ENCODE measurements at places on chromosomes 2 and 18.

- no peak for DNase-seq
Measured at GRCh38 chr18:77103991-77104531, 28.5 kb downstream of the MBP start.

DNA sequence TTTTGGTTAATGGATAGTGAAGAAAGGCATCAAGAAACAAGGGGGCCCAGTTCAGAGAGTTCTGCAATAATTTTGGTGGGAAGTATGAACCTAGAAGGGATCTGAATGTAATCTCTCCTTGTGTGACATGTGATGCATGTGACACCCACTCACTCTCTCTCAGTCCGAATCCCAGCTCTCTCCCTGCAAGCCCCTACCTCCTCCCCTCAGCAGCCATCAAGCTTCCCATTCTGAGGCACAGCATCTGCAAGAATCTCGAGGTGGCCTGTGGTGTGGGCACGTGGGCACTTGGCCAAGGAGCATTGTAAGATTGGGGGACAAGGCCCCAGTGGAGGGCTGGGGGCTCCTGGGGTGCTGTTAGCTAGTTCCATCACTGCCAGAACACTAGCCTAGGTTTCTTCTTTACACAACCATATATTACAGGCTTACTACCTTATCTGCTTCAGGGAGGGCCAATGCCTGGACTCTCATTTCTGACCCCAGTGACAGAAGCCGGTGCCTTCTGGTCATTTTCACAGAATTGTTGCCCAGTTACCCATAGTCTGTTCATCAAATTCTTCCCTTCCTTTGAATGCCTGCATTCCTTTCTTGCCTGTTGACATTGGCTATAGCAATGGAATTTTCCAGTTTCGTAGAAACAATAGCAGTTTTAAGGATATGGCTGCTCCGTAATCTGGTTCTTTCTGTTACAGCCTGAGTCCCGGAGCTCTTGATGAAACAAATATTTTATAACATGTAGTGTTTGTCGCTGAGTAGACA is 13.3 kb upstream of the LCLAT1 start:
- DNase-seq = no peak

- no peak for DNase-seq
Measured at GRCh38 chr18:47490882-47491281, 239.4 kb upstream of the SKOR2 start.

DNA sequence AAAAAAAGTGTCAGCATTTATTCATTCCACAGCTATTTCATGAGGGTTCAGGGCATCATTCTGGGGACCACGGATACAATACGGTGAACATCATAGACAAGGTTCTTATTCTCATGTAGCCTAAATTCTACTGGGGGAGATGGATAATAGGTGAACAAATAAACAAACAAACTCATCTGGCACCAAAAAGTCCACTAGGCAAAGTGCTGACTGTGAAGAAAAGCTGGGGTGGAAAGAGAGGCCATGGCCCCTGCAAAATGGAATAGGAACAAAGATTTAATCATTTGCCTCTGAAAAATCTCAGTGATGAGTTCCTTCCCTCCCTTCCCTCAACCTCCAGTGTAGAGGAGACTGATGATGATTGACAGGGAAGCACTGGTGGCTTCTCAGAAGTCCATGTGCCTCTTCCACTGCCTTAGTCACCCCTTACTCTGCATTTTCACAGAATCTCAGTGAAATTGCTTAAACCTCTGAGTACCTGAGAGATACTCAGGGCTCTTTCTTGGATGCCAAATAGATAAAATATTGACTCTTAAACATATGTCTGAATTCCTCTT is 69.3 kb upstream of the IL1R1 start:
- no peak for DNase-seq

GRCh38 chr2:192002418-192002817 is 155.5 kb upstream of the CAVIN2 start:
- DNase-seq = no peak

GRCh38 chr18:41226186-41226585 is 728.8 kb upstream of the PIK3C3 start:
- DNase-seq = no peak

GRCh38 chr2:48347712-48348111 is 182.2 kb upstream of the STON1 start:
- DNase-seq = no peak

DNA sequence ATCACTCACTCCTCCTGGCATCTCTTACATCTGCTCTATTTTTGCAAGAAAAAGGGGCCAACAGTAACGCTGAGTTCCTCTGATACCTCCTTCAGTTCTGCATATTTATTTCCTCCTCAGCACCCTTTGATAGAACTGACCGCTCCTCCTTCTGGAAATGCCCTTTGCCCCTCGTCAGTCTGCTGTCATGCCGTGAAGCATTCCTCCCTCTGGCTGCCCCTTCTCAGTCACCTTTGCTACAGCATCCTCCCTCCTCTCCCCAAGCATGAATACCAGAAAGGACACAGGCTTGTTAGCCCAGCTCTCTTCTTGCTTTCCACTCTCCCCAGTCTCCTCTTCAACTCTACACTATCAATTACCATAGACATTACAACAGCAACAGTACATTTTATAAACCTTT is 135.4 kb downstream of the NBAS start:
- no peak for DNase-seq

GRCh38 chr2:109486711-109487535 is 126.8 kb downstream of the SEPTIN10 start:
- DNase-seq = peak; percentile 88

DNA sequence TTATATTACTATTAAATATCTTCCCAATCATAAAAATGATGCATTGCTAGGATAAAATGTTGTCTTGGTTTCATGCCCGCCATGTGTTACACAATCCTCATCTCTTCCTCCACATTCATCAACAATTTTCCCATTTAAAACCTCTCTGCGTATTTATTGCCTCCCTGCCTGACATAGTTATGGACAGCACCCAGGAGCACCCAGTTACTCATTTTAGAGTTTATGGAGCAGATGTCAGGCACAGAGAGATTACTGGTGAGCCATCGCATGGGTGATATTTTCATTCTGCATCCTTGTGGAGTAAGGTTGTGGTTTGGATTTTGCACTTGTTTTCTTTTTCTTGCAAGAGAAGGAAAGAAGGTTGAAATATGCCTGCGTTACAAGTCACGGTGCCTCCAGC is 116.7 kb upstream of the NPAS2 start:
- DNase-seq = no peak

GRCh38 chr2:1824202-1824905 is 80.0 kb upstream of the PXDN start:
- DNase-seq = peak; percentile 45

DNA sequence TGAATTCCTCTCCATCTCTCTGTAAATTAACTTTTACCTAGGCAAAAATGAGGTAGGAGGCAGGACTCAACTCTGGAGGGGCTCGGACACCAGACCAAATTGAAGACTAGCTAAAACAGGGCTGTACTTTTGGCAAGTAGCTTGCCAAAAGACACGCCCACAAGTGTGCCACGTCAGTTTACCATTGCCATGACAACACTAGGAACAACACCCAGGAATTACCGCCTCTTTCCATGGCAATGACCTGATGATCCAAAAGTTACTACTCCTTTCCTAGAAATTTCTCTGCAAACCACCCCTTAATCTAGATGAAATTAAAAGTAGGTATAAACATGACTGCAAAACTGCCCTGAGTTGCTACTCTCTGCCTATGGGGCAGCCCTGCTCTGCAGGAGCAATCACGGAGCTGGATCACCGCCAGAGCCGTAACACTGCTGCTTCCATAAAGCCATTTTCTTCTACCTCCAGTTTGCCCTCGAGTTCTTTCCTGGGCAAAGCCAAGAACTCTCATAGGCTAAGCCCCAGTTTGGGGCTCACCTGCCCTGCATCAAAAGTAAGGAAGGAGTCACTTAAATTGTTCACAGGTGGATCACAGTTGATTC is 66.0 kb upstream of the FAM136A start:
- DNase-seq = no peak

DNA sequence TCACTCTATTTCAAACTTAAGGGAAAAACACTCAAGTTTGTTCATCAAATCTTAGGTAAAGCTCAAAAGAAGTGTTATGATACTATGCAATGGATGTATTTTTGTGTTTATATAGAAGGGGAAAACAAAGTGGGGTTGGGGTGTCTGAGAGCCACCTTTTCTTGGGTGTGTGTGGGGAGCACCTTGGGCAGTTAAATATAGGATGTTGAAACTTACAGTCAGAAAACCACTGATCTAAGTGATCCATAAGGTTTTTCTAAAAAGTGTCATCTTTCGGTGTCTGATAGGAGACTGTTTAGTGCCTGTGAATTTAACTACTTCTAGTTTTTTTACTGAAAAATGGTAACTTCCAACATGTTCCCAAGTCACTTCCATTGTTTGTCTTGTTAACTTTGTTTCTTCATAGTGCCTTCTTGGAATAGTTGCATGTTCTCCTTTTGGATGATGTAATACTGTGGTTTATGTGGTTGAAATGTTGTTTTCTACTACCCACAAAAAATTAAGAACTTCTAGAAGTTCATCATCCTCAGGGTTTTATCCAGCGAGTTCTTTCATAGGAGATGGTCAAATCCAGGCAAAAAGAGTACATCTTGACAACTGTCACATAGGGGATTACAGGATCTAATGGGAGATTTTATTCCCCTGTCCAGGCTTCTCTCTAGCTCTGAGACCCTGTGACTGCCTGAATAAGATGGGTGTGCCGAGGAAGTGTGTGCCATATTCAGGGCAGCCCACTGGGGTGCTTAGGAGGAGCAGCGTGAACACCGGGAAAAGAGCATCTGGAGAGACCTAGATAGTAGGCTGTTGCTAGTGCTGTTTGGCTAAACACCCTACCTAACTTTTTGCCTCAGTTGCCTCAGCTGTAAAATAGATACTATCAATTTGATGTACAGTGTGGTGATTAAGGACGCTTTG is 46.2 kb downstream of the CAB39 start:
- peak; percentile 38 for DNase-seq

DNA sequence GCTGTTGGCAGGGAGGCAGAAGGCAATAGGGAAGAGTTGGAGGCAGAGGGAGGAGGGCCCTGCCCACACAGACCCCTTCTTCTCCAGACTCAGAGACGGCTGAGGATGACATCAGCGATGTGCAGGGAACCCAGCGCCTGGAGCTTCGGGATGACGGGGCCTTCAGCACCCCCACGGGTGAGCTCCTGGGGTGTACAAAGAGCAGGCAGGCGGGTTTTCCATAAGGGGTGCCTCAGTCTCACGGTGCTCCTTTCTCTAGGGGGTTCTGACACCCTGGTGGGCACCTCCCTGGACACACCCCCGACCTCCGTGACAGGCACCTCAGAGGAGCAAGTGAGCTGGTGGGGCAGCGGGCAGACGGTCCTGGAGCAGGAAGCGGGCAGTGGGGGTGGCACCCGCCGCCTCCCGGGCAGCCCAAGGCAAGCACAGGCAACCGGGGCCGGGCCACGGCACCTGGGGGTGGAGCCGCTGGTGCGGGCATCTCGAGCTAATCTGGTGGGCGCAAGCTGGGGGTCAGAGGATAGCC is 10.0 kb downstream of the SPEG start:
- DNase-seq = no peak

- no peak for DNase-seq
Measured at GRCh38 chr2:1477196-1478040, 64.2 kb downstream of the TPO start.

- DNase-seq = no peak
Measured at GRCh38 chr2:107588181-107588580, 238.5 kb upstream of the RGPD4 start.

- no peak for DNase-seq
Measured at GRCh38 chr2:109377976-109378375, 235.8 kb downstream of the SEPTIN10 start.

GRCh38 chr2:118473846-118474540 is 373.5 kb downstream of the EN1 start:
- DNase-seq = no peak

- DNase-seq = no peak
Measured at GRCh38 chr2:67131257-67131609, 265.9 kb upstream of the ETAA1 start.

- DNase-seq = peak; percentile 41
Measured at GRCh38 chr2:169363560-169364150, 1.3 kb upstream of the LRP2 start.

- no peak for DNase-seq
Measured at GRCh38 chr18:38047820-38048219, 482.2 kb upstream of the CELF4 start.

GRCh38 chr2:175698061-175698460 is 304.0 kb downstream of the LNPK start:
- no peak for DNase-seq

GRCh38 chr2:237603718-237604362 is 13.3 kb upstream of the RAB17 start:
- DNase-seq = no peak

- DNase-seq = no peak
Measured at GRCh38 chr2:127365211-127365643, 22.5 kb downstream of the MAP3K2 start.

DNA sequence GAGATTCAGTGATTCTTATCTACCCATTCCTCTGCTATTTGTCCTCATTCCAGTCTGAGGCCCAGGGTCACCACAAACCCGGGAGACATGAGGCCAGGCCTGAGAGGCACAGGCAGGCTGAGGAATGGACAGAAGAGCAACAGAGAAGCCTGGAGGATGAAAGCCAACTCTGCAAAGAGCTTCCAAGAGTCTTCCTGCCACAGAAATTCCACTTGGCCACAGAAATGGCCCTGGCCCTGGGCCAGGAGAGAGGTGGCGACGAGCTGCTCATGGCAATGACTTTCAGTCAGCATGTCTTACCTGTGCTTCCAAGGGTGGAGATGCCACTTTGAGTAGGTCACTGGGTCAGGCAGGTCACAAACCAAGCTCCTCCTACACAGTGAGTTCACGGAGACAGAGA is 155.3 kb upstream of the PKDCC start:
- DNase-seq = no peak

GRCh38 chr18:35334821-35335220 is 9.4 kb downstream of the ZNF24 start:
- no peak for DNase-seq

DNA sequence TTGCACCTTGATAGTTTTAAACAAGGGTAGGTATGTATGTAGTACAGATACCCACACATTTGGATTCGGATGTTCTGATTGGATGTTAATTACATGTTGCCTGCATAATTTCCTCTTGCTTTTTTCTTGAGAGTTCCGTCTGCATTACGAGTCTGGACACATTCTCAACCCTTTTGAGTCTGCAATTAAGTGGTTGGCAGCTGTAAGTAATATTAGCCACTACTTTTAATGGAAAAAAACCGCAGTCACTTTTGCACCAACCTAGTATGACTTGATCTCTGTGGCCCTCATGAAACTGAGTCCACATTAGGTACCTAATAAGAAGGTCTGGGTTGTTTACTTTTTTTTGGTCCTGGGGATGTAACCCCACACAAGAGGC is 217.3 kb downstream of the VAPA start:
- no peak for DNase-seq

GRCh38 chr18:77168811-77169311 is 36.3 kb upstream of the MBP start:
- no peak for DNase-seq
